ENCODE measurements at places on chromosomes 6 and 20.

DNA sequence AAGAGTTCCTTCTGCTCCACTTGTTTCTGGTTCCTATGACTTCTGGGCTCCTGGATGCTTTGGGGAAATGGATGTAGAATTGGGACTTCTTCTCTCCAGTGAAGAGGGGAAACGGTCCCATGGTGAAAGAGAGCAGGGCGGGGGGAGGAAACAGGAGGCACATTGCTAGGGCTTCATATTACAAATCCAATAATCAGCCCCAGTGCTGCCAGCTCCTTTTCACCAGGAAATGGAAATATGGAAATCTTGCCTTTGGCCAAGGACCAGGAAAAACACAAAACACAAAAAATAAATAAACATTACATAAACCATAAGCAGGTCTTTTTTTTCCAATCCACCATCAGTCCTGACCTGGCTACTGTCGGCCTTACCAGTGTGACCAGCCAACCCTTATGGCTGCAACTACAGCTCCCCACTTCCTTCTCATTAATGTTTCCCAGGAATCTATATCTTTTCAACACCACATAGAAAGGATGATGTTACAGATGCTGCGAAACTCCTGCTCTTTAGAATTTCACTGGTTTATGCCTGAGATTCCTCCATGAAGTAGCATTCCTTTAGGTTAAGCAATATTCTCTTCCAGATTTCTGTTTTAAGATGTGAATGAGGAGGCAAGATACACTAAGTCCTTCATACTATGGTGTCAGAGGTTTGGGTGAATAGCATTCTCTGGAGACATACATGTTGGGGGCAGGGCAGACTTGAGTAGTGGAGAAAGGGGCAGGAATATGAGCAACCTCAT, 2.0 kb downstream of the PI3 start:
- DNase-seq = no peak

GRCh38 chr6:2480267-2480966, 235.0 kb upstream of the GMDS start:
- DNase-seq = no peak

GRCh38 chr6:109381747-109382575, at the start of gene CD164:
Gene CD164, minus strand, starts transcription at chr6:109382467. Its CDS starts 89 bp downstream, at chr6:109382378.
- peak; percentile 97 for DNase-seq

- DNase-seq = peak; percentile 33
These were observed 4.6 kb upstream of the C2 start for GRCh38 chr6:31922942-31923341.

DNA sequence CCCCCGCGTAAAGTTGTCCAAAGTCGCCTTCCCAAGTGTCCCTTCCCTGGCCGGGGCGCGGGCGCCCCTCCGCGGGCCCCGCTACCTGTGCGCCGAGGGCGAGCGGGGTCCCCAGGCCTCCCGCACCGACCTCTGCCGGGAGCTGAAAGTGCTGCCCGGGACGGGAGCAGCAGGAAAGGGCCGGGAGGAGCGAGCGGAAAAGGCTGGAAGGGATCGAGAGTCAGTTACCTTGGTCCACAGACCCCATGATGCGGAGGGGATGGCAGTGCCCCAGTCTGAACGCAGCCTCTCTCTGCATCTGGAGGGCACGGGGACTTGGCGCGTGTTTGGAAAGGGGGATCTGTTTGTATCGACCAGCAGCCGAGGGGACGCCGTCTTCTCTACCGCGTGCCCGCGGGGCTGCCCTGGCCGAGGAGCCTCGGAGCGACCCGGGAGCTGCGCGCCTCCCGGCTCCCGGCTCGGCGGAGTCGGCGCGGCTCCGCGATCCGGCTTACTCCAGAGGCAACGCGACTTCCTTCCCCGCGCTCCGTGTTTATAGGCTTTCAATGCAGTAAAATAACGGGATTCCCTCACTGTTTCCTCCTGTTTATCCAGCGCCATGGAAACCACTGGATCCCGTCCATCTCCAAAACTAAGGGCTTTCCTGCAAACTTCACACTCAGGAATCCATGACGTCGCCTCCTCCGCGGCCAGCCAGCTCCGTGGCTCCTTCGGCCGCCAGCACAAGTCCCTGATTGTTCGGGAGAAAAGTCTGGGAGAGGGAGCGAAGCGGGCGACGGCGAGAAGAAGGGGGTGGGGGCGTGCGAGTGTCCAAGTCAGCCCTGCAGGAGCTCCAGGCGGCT, 20.0 kb upstream of the NFATC2 start:
- DNase-seq = peak; percentile 72

GRCh38 chr6:43873806-43874714, 104.0 kb downstream of the VEGFA start:
- peak; percentile 78 for DNase-seq

DNA sequence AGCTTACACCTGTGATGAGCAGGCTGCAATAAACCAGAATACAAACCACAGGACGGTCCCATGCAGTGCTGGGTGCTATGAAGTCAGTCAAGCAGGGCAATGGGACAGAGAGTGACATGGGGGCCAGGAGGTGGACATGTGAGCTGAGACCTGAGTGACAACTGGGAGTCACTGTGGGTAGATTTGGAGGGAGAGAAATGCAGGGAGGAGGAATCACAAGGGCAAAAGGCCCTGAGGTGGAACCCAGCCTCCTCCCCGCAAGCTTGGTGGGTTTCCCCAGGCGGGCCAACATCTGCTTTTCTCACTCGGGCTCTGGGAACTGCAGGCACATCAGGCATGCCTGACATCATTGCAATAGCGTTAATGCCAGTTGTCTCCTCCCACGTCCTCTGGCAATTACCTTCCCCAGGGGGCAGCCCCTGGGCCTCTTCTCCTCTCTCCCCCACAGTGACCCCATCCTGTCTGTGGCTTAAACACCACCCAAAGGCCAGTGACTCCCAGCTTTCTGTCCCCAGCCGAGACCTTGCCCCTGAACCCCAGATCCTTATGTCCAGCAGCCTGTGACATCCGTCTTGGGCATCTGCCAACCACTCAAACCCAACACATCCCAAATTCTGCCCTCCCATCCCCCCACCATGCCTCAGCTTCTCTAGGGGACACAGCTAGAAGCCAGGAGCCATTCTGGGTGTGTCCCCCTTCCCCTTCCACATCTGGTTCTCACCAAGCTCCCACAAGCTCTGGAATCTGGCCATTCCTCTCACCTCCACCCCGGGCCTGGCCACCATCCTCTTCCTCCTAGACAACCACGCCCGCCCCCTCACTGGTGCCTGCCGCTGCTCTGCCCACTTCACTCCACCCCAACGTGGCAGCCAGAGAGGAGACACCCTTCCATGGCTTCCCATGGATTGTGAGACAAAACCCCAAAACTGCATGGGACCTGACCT, 28.2 kb downstream of the PDRG1 start:
- no peak for DNase-seq

DNA sequence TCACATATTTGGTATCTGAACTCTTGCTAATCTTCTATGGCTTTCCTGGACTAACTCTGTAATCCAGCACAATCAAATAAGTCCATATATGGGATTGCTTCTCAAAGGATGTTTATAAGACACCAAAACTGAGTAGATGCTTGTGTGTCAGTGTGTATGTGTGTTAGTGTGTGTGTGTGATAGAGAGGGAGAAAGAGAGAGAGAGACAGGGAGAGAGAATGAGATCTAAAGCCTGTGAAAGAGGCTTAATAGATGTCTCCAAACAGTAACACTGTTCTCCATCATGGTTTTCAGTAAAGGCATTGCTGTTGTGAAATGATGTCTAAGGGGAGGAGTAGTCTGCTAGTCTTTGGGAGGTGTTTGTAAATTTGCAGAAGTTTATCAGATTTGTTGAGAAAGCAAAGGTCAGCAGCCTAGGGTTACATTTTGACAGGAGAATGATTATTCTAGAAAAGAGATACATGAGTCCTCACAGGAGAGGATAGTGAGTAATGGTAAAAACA, 73.9 kb upstream of the MLIP start:
- DNase-seq = no peak

GRCh38 chr6:42993445-42993844, 9.1 kb downstream of the PPP2R5D start:
- no peak for DNase-seq

Measured in ELF-1 (cell line).